Brain microvascular endothelial cell (primary cell): ENCODE measurements at places on chromosomes 2 and 18.

- DNase-seq, result peak; percentile 33
Observed at GRCh38 chr2:199329466-199329865, 128.3 kb downstream of the SATB2 start.

- peak; percentile 83 for DNase-seq
Observed at GRCh38 chr2:26033270-26033817, 540 bp upstream of the RAB10 start.

GRCh38 chr2:71853858-71854257 is 293.8 kb downstream of the CYP26B1 start:
- DNase-seq, result no peak

- DNase-seq, result no peak
Observed at GRCh38 chr2:9030190-9030589, 26.7 kb upstream of the MBOAT2 start.

- no peak for DNase-seq
Observed at GRCh38 chr2:96423828-96424227, 81.3 kb downstream of the NEURL3 start.

- DNase-seq, result no peak
Observed at GRCh38 chr2:204578928-204579598, 33.8 kb downstream of the PARD3B start.

DNA sequence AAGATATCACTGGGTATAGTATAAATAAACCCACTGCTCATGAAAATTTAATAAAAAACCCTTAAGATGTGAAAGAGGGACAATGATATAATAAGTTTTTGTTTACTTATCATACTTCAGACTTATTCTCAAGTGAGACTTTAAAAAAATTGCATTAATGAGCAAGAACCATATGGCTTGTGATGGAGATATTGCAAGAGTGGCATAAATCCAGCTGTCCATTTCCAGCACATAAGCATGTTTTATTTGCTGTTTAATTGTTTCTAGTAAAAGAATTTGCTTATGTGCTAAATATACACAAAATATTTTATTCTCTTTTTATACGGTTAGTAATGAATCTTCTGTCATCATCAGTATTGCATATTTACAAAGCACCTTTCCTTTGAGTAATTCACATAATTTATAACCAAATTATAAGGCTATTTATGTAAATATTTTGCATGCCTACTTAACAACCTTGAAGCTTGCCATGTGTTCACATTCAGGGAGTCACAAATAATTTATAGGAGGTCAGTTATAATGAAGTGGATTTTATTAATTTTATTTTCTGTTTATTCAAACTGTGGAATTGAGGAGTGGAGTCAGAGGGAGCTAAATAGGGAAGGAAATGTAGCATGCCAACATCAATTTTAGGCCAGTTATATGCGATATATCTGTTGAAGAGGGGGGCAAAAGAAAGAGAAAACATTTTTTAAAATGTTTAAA is 318.5 kb upstream of the CWC22 start:
- no peak for DNase-seq

DNA sequence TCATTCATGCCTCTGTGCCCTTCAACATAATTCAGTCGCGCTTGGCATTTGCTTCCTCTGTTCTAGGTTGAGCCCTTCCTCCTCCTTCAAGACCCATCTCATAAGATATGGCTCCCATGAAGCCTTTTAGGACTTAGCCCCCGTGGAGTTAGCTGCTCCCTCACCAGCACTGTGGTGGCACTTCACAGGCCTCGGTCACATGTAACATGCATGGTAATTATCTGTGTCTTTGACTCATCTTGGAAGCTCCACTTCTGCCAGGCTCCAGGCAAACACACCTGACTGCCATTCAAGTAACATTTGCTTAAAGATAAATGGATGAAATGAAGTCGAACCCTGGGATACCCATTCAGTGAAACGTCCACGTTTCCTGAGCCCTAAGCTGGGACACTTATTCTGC is 484.7 kb downstream of the EIPR1 start:
- DNase-seq, result no peak

DNA sequence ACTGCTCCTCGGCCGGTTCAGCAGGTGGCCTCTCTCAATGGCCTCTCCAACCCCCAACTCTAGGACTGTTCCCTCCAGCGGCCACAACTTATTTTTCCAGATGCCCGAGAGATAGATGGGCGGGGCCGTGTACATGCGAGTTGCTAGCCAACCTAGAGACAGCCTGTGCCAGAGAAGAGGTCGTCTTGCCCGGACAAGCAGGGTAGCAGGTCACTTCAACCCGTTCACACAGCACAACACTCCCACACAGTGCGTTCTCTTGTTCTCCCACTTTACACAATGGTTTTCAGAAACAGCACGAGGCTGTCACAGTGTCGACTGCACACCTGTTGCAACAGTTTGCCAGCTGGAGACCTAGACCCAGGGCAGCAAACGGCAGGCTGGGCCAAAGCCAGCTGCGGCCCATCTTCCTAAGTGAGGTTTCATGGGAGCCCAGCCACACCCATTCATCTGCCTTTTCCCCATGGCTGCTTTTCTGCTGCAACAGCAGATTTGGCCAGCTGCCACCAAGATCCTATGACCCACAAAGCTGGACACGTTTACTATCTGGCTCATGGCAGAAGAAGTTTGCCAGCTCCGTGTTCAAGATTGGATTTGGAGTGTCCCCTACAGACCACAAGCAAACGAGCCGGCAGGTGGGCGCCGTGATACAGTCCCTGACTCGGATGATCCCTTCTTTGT is 7.3 kb upstream of the PRLH start:
- DNase-seq, result no peak
